ENCODE measurements at places on chromosomes 7 and 10.

DNA sequence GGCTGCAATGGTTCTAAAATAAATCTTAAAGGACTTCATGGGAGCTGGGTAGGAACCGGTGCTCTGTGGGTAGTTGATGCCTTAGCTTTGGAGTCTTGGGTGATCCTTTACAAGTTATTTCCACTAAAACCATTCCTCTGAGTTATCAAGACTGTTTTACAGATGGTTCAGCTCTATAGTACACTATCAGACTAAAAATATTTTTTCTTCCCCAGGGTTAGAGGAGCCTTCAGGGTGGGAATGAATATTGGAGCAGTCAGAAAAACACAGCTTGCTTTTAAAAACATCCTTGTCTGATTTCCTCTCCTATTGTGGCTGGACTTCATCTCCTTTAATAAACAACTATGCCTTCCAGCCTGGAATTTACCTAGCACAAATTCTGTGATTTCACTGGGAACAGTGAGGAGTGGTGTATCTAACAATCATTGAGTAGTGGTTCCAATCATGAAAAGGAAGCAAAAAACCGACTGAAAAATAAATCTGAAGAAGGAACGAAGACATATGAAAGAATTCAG, 102.6 kb upstream of the AFAP1L2 start:
- DNase-seq = no peak

GRCh38 chr7:2730846-2731770, 43.1 kb downstream of the AMZ1 start:
- DNase-seq = no peak

GRCh38 chr7:85023066-85023712, 163.7 kb downstream of the SEMA3D start:
- no peak for DNase-seq

- no peak for DNase-seq
These were observed 225.9 kb downstream of the PAXIP1 start for GRCh38 chr7:154777023-154777422.

DNA sequence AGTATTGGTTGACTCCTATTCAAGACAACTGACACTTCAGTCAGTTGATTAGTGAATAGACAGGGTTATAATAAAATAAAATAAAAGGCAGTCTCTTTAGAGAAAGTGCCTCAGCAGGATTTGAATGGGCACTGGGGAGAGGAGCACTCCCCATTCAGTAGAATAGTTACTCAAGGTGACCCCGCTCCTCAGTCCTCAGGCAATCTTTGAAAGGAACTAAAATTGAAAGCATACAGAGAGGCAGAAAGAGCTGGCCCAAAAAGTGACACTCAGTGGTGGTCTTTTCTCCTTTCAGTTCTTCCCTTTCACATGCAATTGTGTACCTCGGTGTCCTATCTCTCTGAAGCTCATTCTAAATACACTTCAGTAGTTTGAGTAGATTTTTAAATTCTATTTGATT, 47.4 kb upstream of the MACC1 start:
- no peak for DNase-seq

GRCh38 chr10:102599565-102600327, 44.5 kb upstream of the TRIM8 start:
- no peak for DNase-seq

GRCh38 chr7:112056409-112056808, 149.8 kb downstream of the DOCK4 start:
- no peak for DNase-seq

DNA sequence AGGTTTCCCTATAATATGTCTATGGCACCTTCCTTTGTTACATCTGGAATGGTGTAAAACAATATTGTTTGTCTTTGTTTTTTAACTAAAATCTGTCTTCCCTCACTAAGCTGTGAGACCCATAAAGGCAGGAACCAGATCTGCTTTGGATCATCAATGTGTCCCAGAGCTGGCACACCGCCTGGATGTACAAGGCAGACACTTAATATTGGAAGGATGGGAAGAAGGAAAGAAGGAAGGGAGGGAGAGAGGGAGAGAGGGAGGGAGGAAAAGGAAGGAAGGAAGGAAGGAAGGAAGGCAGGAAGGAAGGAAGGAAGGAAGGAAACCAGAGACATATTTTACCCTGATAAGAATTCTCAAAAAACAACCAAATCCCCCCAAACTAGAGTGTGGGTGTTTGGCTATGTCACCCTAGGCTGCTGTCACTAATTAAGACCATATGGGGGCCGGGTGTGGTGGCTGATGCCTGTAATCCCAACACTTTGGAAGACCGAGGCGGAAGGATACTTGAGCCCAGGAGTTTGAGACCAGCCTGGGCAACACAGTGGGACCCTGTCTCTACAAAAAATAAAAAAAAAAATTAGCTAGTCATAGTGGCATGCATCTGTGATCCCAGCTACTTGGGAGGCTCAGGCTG, 59.6 kb downstream of the SH3PXD2A start:
- no peak for DNase-seq

DNA sequence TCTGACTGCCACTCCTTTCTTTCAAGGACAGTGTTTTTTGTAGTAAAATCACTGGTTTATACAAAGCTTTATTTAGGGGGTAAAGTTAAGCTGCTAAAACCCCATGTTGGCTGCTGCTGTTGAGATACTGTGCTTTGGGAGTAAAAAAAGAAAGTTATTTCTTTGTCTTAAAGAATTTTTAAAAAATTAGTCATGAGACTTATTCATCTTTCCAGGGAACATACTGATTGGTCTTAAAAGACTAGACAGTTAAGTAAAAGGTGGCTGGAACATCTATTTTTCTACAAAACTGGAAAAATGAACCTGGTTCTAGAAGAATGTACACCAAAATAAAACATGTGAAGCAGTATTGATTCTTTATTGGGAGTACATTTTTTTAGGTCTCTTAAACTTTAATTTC, 20.6 kb downstream of the BBIP1 start:
- no peak for DNase-seq

GRCh38 chr7:73715648-73716317, 3.7 kb downstream of the STX1A start:
- no peak for DNase-seq

DNA sequence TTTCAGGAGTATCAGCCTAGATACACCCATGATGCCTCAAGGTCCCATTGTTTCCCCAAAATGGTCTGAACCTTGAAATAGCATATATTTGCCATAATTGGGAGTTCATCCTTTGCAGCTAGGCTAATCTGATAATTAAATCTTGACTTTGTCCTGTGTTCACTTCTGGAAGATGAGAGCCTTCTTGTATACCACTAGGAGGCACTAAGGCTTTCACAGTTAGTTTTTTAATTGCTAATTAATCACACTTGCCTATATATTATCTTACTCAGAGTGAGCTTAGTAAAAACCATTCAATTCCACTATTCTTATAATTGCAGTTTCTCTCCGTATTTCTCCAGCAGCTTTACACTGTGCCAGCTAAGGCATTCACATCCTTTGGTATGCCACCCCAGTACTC, 48.7 kb upstream of the MAGI2 start:
- no peak for DNase-seq

DNA sequence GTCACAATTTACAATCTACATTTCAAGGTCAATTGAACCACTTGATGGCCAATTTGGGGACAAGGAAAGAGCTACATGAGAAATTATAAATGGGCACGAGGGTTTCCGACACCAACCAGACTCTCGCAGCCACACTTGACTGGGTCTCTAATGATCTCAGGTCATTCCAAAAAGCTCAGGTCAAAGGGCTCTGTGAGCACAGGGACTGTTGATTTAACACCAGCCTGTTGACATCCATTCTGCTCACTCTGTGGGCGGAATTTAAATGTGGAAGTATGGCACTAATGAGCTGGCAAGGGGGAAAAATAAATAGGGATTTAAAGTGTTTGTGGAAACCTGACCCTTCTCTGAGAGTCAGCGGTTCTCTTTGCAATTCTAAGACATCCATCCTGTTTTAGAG, 810.7 kb upstream of the AUTS2 start:
- no peak for DNase-seq

DNA sequence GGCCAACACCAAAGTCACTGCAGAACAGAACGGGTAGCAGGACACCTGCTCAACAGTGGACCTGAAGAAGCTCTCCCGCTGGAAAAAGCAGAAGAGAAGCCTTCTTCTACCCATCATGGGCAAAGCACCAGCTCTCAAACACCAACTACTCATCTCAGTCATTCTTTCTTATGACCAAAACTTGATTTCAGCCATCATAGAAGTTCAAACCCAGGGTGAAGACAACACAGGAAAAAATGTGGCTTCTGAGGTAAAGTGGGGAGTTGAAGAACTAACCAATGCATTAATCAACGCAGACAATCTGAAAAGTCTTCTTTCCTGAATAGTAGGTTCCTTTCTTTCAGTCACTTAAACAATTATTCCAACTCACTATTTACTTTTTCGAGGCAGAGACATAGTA, 83.3 kb downstream of the ELMO1 start:
- no peak for DNase-seq

DNA sequence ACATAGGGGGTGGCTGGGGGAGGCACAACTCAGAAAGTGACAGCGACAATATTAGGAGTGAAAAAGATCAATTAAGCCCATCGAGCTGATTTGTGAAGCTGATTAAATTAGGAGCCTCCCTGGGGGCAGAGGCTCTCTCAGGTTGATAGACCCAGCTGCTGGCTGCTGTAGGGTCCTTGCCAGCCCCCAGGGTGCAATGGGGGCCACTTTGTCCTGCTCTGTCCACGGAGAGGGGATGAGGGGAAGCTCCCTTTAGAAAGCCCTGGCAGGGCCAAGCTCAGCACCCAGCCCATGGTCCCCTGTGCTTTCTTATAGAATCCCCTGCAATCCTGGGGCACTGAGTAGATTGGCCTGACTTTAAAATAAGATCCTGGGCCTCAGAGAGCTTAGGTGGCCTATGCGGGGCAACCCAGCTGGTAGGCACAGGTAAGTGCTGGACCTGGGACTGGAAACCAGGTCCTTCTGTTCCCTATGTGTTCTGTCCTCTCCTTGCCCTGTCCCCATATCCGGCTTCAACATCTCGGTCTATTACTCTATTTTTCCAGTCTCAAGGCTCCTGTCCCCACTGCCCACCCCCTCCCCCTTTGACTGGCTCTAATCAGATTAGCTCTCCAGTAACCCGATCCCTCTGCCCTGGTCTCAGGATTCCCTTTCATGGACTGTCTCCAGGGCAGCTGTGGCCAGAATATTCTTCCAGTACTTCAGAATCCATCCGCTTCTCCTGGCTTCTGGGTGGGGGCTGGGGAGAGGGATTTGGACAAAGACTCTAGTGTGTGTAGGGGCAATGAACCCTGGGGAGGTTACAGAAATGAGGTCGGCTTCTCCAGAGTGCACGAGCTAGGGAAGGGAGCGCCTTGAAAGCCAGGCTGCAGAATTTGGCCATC, 259.6 kb downstream of the RPS24 start:
- DNase-seq = no peak

DNA sequence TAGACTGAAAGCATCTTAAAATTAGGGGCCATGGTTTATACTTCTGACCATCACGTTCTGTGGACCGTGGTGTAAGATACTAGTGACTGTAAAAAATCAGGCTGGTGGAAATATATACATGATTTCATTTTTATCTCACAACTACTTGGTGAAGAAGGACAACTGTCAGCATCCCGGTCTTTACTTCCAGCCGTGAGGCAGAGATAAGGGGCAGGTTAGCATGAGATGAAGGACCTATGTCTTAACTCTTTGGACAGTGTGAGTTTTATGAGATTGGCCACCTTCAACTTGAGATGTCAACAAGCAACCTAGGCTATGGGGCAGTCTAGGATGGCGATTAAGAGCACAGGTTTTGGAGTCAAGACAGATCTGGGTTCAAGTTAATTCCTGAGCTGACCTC, 37.5 kb upstream of the FAM171A1 start:
- no peak for DNase-seq

DNA sequence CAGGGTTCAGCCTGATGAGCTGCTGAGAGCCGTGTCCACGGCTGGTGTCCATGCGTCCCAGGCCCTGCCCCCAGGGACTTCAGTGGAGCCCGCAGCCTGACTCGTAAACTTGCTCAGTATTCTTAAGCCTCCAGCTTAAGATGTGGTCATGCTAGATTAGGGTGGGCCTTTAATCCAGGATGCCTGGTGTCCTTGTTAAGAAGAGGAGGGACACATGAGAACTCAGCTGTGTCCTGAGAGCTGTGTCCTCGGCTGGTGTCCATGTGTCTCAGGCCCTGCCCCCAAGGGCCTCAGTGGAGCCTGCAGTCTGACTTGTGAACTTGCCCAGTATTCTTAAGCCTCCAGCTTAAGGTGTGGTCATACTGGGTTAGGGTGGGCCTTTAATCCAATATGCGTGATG, 23.0 kb downstream of the DOCK1 start:
- no peak for DNase-seq

- no peak for DNase-seq
These were observed 7.2 kb downstream of the CPA2 start for GRCh38 chr7:130273933-130274255.

GRCh38 chr10:132939957-132940790, 2.2 kb downstream of the CFAP46 start:
- DNase-seq = peak; percentile 44

DNA sequence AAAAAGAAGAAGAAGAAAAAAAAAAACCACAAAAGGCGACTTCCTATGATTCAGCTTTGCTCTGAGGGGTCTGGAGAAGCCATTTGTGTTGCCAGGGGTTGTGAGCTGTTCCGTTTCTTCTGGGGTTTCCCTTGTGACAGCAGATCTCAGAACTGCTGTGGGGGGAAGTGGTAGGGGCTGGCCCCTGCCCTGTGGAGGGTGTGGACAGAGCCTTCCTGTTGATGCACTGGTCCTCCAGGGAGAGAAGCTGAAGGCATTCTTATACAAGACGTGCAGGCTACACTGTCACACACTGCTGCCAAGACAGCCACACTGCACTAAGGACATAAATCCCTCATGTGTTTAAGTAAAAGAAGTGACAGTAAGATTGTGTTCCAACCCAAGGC, 17.3 kb upstream of the CSGALNACT2 start:
- no peak for DNase-seq

DNA sequence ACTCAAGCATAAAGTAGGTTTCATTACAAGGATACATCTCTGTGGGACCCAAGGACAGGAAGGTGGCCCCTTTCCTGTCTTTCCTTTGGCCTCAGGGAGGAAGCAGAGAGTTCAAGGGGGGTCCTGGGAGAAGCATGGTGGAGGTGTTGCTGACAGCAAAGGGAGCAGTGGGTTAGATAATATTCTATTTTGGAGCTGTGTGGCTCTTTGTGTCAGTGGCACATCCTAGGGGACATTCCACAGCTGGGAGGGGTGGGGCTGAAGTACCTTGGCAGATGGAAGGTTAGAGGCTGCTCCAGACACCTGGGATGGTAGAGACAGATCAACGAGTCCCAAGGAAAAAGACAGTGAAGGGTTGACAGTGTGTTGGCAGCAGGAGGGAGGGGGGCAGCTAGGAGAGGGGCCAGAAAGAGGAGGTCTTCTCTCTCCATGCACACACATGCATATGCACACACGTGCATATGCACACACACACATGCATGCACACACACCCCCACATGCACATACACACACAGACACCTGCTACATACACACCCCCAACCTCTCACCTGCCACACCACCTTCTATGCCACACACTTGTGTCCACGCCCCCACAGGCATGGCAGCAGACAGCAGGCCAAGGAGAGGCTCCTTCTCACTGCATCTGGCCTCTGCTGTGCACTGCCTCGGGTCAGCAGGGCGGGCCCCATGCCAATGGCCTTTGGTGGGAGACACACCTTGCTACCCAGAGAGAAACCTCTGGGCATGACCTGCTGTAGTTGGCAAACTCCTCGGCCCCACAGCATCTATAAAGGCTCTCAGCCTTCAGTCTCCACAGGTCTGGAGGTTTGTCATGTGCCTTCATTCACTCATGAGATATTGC, 5.6 kb upstream of the POLD2 start:
- no peak for DNase-seq

Measured in nucleus accumbens (tissue), 56 donors.